ENCODE measurements at places on chromosomes 4 and X.

DNA sequence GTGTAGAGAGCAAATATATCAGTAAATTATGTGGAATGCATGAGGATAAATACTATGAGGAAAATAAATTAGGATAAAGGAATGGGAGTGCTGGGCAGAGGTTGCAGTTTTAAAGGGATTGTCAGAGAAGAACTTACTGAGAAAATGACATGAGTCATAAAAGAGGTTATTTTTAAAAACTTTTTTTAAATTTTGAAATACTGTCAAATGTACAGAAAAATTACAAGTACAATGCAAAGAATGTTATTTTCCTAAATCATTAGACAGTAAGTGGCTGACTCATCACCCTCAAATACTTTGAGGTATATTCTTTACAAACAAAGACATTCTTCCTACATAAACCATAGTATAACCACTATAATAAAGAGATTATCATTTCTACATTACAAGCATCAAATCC is 29.8 kb upstream of the H2AZ1 start:
- no peak for DNase-seq

DNA sequence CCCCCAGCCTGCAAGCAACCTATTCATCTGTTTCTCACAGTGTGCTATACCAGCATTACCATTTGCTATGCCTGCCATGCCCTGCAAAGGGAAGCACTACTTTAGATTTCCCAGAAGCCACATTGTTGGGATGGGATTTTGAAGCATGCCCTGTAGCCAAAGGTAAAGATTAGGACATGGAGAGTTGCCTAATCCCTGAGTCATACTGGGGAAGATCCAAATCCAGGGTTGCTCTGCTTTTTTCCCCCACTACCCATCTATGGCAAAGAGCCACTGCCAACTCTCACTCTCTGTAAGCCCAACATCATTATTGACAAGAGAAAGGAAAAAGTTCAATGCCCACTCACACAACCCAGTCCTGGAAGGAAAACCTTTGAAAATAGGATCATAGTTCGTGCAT is 36.7 kb upstream of the TMEM164 start:
- no peak for DNase-seq

GRCh38 chr4:1684506-1685234 is 557 bp upstream of the FAM53A start:
- DNase-seq, result peak; percentile 97

DNA sequence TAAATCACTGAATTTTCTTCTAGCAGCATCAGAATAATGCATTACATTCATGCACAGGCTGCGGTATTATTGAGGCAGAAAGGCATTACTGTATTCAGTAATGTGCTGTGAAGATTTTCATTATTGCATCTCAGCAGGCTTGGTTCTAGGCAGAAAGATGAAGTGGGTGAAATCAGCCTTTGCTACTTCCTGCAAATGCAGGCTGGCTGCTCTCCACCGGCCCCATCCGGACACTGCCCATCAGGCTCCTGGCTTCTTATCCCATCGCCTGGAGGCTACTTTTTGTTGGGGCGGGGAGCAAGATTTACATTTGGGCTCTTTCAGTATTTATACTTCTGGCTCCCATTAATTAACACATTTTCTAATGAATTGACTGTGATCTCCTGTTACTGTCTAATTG is 117.8 kb downstream of the FRAS1 start:
- no peak for DNase-seq

Data from activated CD4-positive, alpha-beta T cell treated with anti-CD3 and anti-CD28 coated beads for 36 hours (primary cell).